Activated CD4-positive, CD25-positive, alpha-beta regulatory T cell treated with anti-CD3 and anti-CD28 coated beads, Interleukin-2, amount 50 U/mL, for 16 hours (primary cell): ENCODE measurements at places on chromosomes 12 and 14.

DNA sequence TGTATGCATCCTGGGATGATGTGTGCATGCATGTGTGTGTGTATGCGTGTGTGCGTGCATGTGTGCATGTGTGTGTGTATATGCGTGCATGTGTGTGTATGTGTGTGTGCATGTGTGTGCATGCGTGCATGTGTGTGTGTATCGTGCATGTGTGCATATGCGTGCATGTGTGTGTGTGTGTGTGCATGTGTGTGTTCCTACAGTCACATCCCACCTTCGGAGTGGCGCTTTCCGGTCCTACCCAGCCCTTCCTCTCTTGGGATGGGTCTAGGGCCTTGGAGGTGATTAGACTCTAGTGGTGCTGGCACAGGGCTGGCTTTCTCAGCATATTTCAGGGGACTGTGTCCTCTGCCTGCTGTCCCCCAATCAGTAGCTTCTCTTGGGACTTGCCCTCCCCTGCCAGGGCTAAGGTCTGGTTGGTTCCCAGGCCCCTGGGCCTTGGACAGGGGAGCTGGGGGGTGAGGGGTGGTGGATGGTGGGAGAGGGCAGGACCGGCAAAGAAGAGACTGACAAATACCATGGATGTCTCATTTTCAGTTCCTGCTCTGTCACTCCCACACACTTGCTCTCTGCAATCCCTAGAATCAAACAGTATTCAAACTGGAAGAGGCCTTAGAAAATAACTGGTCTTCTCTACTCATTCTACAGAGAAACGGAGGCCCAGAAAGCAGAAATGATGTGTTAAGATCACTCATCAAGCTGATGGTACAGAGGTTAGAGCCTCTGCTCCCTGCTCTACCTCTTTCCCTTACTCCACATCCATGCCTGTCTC, 21.9 kb upstream of the FAIM2 start:
- DNase-seq = no peak

- DNase-seq = no peak
Observed at GRCh38 chr14:32492457-32492856, 163.4 kb downstream of the AKAP6 start.

DNA sequence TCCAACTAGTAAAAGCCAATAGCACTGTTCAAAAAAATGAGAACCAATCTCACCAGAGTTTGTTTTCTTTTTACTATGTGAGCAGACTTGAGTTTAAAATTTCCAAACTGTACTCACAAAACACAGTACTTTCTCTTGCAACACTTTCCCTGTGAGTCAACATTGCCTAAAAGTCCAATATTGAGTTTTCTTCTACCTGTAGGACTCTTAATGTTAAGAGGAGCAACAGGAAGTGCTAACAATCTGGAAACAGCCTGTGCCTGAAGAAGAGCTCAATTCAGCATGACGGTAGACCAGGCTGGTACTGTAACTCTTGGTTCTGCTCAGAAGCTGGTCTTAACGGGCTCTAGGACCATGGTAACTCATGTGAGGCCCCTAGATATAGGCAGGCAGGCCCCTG, 144.3 kb downstream of the MED13L start:
- no peak for DNase-seq

DNA sequence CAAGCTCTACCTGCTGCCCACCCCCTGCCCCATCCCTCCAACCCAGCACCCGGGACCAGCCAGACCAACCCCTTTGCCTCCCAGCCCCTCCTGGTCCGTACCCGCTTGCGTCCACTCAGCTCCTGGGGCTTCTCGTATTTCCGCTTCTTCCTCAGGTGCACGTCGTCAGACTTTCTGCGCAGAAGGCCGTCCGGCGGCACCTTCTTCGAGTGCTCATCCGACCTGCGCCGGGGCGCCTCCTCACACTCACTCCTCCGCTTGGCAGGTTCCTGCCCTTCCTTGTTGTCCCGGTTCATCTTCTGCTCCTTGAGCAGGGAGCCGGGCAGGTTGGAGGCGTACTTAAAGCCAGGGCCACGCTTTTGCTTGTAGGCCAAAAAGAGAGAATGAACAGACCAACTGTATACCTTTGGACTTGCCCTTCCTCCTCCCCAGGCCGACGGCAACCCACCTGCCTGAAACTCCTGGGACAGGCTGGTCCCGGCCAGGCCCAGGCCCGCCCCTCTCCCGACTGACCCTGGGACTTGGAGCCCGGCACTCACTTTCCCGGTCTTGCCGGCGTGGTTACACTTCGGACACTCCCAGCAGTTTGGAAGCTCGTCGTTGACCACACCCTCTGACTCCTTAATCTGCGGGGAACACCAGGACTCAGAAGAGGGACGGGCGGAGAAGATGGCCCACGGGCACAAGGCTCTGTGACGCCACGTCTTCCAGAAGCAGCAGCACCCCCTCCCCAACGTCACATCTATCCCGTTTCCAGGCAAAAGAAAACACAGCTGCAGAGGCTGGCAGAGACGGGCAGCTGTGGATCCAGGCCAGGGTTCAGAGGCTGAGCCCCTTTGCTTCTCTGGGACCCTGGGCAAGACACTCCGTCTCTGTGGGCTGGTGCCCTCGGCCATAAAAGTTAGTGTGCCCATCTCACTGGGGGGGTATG, 44.3 kb downstream of the RNF34 start:
- no peak for DNase-seq

- no peak for DNase-seq
Observed at GRCh38 chr12:108727868-108728735, 3.2 kb downstream of the CORO1C start.

- DNase-seq = no peak
Observed at GRCh38 chr14:24852312-24853060, 197.5 kb downstream of the STXBP6 start.

GRCh38 chr12:130540376-130540775, 175.7 kb downstream of the RIMBP2 start:
- no peak for DNase-seq
